Cortex of kidney (tissue), 1 donor: ENCODE measurements at places on chromosomes 6 and 20.

GRCh38 chr20:22180244-22180643, 404.1 kb downstream of the FOXA2 start:
- DNase-seq: no peak

DNA sequence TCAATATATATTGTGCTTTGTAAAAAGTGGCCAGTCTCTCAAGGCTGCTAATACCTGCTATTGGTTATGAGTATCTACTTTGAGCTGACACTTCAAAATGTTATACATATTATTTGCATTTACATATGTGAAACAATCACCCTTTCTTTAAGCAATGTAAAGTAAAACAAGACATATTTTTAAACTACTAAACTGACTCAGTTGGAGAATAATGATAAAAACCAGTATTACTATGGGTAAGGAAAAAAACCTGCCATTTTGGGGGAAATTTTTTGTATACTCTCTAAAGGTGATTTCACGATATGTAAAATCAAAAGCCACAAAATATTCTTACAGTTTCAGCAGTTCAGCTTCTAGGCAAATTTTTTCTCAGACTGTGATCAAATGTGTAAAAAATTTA, 232.3 kb downstream of the PRL start:
- no peak for DNase-seq

- DNase-seq: no peak
Measured at GRCh38 chr6:1870932-1871331, 261.2 kb downstream of the FOXC1 start.

GRCh38 chr6:137235686-137236085, 16.5 kb upstream of the IFNGR1 start:
- DNase-seq: no peak

GRCh38 chr6:165889636-165890403, 226.8 kb upstream of the PDE10A start:
- no peak for DNase-seq

DNA sequence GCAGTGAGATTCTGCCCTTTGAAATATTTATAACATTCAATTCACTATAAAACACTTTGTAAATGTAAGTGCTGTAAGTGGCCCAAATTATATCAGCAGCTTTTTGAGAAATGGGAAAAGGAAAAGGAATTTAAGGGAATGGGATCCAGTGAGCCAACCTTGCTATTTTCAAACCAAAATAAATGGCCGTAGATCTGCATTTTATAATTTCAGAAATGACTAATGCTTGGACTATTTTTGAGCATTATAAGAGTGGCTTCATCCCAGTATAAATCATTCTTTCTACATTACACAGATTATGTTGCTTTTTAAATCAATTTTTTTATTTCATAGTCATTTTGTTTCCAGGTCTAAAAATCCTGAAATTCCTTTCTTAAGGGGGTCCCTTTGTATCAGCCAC, 49.2 kb downstream of the ANKRD6 start:
- no peak for DNase-seq

- no peak for DNase-seq
Measured at GRCh38 chr6:133291671-133292070, 50.5 kb downstream of the EYA4 start.

GRCh38 chr20:15618110-15618509, 955.1 kb downstream of the KIF16B start:
- no peak for DNase-seq

- no peak for DNase-seq
Measured at GRCh38 chr6:10230531-10230930, 184.3 kb downstream of the TFAP2A start.
